GM04504 (cell line): ENCODE measurements at places on chromosomes 12 and 14.
A peak's percentile ranks its signal among the peaks of the same experiment; 100 is the strongest.

DNA sequence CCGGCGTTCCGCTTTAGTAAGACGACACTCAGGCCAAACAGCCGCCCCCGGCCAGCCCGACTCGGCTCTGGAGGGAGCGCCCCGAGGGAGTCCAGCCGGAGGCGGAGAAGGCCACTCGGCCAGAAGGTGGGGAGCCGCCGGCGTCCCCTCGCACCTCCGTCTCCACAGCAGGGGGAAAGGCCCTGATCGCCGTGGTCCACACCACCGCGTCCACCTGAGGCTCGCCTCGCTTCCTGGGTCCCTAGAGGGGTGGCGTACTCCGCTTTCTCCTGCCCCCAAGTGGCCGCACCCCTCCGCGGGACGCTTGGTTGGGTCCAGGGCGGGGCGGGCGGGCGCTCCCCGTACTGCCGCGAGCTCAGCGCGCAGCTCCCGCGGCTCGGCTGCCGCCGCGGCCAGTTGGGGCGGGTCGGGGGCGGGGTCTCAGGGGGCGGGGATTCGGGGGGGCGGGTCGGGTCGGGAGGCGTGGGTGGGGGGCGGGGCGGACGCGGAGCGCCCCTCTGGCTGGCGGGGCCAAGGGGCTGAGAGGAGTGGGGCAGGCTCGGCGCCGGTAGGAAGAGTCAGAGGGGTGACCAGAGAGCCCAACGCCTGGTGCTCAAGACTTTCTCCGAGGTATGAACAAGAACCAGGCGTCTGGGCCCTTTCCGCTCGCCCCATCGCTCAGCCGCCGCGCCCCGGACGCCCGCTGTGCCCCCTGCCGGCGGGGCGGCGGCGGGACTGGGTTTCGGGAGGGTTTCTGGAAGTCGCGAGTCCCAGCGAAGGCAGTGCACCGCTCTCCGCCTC lies at the start of gene FRMD6:
FRMD6 (plus strand) TSS at position 523 of the 780 bp plus-strand sequence. CDS start 37,927 bp downstream, outside the sequence.
- peak; percentile 91 for DNase-seq

GRCh38 chr12:21539797-21540196 lies 13.7 kb downstream of the SPX start:
- no peak for DNase-seq

GRCh38 chr14:80522936-80523335 lies 311.6 kb upstream of the DIO2 start:
- DNase-seq: no peak

DNA sequence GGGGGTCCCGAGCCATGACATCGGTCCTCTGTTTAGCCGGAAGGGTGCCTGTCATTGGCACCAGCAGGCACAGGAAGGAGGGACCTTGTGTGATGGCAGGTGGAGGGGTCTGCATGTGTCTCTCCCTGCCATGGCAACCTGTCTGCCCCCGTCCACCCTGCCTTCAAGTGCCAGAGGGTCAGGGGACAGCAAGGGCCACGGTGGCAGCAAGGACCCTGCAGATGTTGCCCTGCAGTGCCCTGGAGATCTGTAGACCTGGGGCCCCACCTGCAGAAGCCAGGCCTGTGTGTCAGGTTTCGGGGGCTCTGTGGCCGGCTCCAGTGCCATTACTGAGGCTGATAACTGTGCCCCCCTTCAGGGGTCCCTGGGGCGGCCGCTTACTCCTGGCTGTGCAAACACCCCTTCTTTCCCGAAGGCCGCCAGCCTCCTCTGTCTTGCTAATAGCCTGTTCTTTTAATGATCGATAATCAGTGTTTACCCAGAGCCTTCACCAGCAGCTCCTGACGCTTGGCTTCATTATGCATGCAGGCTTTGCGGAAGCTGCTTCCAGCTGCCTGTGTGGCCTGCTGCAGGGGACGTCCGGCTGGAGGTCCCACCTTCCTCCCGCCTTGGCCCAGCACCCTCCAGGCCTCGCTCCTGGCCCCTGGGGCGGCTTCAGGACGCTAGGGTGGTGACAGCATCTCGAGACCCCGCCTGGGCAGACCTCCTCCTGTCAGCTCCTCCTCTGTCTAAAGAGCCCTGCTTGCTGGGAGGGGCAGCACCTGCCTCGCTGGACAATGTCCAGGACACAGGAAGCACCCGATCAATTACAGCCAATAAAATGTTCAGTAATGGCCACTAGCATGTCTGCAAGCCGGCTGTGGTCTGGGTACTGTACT lies 153.0 kb downstream of the KIF26A start:
- no peak for DNase-seq

DNA sequence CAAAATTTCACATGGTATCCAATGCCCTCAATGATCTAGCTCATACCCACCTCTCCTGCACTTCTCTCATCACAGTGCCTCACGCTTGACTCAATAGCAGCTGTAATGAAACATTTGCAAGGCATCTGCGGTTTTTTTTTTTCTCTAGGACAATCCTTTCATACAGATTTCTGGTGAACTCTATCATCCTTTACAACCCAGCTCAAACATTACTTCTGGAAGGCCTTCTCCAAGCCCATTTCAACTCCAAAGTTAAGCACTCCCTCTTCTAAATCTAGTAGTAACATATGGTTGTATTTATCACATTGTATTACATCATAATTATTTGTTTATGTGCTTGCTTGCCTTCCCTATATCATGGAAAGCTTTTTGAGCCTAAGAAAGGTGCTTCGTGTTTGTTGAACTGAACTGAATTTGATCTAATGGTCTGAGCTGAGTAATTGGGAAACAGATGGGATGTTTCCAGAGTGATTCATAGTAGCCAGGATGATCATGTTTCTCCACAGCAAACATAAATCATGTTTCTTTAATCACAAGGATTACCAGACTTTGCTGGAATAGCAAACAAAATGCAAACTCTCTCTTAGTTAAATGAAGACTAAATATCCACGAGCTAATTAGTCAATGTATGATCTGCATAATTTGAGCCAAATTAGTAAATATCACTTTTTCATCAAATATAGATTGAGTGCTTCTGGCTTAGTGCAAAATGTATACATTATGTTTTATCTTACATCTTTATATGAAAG lies 14.3 kb downstream of the CFL2 start:
- DNase-seq: peak; percentile 89

- no peak for DNase-seq
These were observed 300.9 kb upstream of the DCN start for GRCh38 chr12:91483471-91483985.

DNA sequence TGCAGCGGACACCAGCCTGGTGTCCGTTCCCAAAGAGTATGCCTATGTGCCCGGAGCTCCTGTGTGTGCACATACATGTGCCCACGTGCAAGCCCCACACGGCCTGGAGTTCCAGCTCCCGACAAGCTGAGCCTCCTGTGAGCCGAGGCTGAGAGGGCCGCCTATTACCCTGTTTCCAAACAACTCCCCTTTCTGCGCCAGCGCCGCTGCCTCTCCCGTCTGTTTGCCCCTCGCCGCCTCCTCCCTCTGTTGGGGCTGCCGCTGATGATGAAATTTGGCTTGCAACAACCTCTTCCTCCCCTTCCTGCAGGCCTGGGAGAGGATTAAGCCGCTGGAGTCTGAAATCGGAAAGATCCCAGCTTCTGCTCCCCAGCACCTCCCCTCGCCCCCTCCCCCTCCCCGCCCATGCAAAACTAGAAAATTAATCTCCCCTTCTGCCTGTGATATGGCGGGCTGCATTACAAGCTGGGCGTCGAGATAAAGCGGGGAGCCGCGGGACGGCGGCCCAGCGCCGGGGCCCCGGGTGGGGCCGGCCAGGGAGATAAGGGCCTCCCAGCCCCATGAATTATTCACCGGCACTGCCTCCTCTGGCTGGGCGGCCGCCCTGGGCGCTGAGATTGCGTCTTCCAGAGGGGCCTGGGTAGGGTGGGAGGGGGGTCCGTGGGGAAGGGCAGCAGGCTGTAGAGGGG lies 6.8 kb upstream of the ASIC1 start:
- no peak for DNase-seq

- DNase-seq: no peak
These were observed 12.8 kb downstream of the EPYC start for GRCh38 chr12:90991952-90992465.

GRCh38 chr14:76421662-76422061 lies 45.7 kb downstream of the ESRRB start:
- DNase-seq: no peak

DNA sequence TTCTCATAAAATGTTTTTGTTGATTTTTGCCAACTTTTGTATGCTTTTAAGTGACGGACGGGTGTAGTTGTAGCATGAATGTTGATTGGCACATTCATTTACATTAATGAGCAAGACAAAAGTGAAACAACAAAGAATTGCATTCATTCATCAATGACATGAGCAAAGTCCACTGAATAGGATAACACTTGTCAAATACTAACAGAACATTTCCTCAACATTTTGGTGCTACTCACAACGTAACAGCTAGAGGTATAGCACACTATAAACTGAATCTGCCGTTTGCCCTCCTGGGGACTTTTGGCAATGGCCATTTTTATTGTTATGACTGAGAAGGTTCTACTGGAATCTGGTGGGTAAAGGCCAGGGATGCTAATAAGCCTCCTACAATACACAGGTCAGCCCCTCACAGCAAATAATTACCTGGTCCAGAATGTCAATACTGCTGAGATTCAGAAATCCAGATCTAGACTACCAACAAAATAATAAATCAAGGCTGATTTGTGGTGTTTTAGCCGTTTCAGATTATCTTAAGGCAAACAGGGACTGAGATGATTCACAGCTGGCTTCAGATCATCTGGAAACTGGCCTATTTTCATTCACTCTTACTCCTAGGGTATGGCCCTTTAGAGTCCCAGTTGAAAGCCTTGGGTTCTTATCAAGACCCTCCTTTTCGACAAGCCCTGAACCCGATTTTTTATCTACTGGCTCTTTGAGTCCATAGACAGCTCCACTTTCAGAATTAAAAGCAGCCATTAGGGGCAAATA lies 22.5 kb upstream of the CDKN3 start:
- DNase-seq: no peak

GRCh38 chr12:5456906-5457305 lies 25.0 kb downstream of the NTF3 start:
- no peak for DNase-seq
